Right ventricle myocardium inferior (tissue), 1 donor: ENCODE measurements at places on chromosomes 6 and 20. TPM values are rescaled to one million over a fixed set of nuclear protein-coding genes. Genes with fewer than 3 reads are reported as not detected.

DNA sequence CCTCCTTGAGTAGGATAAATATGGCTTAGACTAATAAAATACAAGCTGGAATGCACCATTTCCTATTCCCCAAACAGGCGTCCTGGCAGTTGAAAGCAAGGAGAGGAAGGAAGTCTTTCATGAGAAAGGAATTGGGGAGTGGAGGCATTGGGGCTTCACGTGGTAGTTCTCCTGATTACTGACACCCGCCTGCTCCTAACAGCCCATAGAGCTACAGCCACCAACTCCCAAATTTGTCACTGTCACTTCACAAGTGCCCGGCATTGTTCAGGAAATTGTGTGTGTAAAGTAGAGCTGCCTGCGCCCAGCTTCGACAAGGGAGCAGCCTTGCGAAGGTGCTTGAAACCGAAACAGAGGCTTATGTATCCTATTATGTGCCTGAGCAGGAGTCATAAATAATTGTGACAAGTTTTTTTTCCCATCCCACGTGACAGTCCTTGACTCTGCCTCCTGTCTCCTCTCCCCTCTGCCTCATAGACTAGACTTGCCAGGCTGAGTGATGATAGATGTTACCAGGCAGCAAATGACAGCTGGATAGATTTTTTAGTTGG lies 301.7 kb upstream of the ZFP64 start:
- DNase-seq, result no peak

DNA sequence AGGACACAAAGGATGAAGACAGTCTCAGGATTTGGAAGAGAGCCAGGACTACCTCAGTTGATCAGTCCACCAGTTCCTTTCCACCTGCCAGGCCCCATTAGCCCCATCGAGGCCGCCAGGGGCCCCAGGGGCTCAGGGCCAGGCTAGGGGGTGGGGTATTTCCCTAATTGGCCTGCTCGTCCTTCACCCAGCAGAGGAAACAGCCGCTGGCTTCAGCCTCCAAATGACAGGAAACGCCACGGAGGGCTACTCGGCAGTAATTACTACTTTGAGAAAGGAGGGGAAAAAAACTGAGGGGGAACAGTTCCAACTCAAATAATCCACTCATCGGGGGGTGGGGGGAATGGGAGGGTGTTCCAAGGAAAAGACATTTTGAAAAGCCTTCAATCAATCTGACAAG lies 42.7 kb downstream of the MAFB start:
- no peak for DNase-seq

GRCh38 chr20:53660947-53661381 lies 67.3 kb upstream of the ZNF217 start:
- no peak for DNase-seq

- no peak for DNase-seq
Observed at GRCh38 chr6:128064540-128064895, 163.7 kb upstream of the THEMIS start.

DNA sequence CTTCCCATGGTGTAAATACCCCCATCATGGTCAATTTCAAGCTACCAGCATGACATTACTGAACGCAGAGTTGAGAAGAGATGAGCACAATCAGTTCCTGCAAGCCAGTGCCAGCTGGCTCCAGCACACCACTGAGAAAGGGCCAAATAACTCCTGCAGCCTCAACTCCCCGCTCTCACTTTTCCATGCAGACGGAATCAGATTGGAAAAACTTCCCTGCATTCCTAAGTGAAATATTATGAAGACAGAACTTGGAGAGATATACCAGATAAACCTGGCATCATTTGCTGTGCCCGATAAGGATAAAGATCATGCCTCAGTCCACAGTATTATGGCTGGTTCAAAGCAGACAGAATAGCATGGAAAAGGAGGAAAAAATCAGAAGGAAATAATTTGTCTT lies 56.7 kb downstream of the FILIP1 start:
- DNase-seq, result peak; percentile 66

GRCh38 chr6:134512981-134513391 lies 195.1 kb upstream of the SGK1 start:
- DNase-seq, result peak; percentile 79

GRCh38 chr6:53246924-53247323 lies 98.3 kb upstream of the GCM1 start:
- no peak for DNase-seq

DNA sequence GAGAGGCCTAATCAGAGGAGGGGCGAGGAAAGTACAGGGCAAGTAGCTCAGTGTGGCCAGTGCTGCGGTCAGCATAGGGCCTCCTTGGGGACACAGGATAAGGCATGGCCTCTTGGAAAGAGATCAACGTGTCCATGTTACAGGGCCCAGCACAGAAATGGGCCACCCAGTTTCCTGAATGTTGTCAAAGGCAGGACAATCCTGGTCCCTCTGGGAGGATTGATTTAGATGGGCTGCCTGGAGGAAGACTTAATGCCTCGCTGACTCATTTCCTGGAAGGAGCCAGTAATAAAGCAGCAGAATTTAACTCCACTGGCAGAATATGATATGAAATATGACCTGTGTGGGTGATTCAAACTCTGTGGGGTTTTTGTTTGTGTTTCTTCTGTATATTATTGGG lies 16.6 kb downstream of the DDO start:
- no peak for DNase-seq

DNA sequence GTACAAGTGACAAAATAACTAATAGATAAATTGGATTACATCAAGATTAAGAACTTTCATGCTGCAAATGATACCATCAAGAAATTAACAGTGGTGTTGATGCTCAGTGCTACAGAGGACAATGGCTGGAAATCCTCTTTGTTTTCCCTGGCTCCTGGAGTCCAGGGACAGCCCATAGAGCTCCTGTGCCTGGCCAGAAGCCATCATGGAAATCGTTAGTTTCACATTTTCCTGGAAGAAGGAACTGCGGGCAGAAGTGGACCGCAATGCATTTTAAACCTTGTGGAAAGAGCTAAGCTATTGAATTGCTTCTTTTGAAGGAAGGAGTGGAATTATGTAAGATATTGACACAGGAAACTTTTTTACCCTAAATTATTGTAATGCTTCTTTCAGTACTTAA lies 276.0 kb downstream of the GJA1 start:
- no peak for DNase-seq

DNA sequence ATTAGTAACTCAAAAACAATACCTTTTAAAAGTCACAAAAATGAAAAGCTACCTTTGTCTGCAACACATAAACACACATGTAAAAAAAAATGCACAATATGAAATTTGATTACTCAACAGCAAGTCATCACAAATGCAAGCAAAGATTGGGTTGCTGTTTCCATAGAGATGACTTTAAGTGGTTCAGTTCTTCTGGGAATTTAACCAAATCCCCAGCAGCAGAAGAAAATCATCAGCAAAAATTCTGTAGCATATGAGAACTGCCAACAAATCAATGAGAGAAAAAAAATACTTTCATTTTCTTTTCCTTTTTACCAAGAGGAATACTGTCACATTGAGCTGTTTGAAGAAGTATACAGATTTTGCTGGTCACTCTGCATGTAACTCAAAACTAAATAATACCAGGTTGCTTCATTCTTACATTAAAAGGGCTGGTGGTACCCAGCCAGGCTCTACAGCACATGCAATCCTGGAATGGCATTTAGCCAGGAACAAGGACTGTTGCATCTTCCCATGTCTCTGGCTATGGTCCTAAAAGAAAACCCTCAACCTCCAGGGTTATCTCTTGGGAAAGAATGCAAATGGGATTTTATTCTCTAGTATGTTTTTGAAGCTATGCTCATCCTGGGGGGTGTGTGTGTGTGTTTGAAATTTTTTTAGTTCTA lies 158.3 kb downstream of the OPRM1 start:
- no peak for DNase-seq

- no peak for DNase-seq
Observed at GRCh38 chr6:291204-291696, 1.0 kb upstream of the DUSP22 start.

- DNase-seq, result no peak
Observed at GRCh38 chr20:12531626-12532025, 477.1 kb upstream of the SPTLC3 start.

DNA sequence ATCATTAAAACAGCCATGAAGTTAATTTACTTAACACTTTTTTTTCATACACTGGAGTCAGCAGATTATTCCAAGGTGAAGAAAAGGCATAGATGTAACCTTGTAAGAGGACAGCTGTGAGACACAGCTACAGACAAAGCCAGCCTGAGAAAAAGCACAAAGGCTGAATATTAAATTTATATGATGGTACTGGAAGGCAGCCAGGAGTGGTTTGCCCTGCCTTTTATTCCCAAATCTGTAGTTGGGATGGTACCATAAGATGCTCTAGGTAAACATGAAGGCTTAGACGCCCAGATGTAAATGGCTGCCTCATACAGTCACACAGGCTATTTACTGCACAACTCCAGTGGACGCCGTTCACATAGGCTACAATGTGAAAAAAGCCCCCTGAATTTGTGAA lies 42.1 kb upstream of the LOC128125822 start:
- DNase-seq, result no peak

DNA sequence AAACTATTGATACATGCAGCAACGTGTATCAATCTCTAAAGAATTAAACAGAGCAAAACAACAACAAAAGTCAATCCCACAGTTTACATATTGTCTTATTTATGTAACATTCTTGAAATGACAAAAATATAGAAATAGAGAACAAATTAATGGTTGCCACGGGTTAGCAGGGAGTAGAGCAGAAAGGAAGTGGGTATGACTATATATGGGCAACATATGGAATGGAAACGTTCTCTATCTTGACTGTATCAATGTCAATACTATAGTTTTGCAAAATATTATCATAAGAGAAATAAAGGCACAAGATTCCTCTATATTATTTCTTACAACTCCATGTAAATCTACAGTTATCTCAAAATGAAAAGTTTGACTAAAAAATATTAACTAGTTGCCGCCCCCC lies 12.8 kb downstream of the AK9 start:
- DNase-seq, result no peak

GRCh38 chr6:110271732-110272022 lies 86.5 kb downstream of the METTL24 start:
- DNase-seq, result no peak

GRCh38 chr6:52231406-52232127 lies 12.7 kb downstream of the IL17F start:
- DNase-seq, result no peak

- no peak for DNase-seq
Observed at GRCh38 chr6:50979171-50979525, 160.5 kb downstream of the TFAP2B start.

DNA sequence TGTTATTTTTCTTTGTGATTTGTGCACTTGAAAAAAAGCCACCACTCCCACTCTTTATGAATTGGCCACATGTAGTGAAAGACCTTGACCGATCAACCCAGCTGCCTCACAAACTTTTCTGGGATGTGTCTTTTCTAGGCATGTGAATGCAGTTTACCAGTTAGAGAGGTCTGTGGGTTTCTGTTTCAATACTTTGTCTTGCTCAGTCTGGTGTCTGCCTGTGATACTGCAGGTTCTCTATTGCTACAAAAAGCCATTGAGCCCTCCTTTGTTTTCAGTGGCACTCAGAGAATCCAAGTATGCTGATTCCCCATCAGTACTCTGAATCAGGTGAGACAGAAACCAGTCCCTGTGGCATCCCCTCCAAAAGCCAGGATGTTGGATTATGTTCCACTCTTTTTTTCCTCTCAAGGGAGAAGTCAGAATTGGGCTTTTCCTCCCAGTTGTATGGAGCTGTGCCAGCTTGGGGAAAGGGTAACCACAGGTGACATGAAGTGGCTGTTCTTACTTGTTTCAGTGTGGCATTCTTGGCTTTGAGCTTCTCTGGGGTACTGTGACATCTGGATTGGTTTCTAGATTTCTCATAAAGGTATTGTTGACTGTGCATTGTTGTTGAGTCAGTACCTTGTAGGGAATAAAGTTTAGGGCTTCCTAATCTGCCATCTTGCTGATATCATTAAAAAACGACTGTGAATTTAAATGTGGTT lies 26.3 kb upstream of the ZFP64 start:
- no peak for DNase-seq

DNA sequence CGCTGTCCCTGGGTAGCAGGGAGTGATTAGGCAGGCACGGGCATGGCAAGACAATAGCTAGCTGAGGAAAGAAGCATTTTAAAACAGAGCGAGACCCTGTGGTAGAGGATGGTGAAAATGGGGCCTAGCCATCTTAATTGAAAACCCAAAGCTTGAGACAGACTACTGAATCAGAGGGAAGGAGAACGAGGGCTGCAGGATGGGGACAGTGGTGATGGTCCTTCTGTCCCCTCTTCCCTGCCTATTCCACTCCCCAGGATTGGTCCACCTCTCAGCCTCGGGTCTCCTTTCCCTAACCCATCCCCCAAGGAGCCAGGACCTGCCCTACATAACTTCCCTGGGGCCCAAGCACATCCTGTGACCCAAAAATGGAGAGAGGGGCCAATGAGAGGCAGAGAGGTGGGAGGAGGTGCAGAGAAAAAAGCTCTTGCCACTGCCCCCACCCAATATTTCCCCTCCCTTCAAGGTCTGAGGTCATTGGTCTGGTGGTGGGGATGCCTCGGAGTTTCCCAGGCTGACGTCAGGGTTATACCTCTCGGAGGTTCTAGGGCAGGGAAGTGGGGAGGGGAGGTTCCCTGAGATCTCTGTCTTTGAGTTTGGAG lies 884 bp upstream of the CUTA start:
- DNase-seq, result no peak

DNA sequence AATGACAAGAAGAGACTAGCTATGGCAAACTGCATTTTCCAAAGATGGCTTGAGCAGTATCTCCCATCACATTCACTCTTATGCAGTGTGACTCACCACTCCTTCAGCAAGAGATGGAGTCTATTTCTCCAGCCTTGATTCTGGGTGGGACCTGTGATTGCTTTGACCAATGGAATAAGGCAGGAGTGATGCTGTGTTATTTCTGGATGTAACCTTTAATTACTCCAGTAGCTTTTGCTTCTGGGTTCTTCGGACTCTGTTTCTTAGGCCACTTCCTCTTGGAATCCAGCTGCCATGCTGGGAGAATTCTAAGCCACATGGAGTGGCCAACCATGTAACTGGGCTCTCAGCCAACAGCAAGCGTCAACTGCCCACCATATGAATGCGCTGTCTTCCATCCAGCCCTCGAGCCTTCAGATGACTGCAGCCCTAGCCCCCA lies 50.7 kb downstream of the TGM2 start:
- DNase-seq, result no peak

- no peak for DNase-seq
Observed at GRCh38 chr6:111837641-111838500, 35.4 kb downstream of the FYN start.

The RHAG gene
- total RNA-seq, result 0.76 TPM

The TRIM31 gene
- not detected for total RNA-seq

The CD109 gene
- 7.3 TPM for total RNA-seq

The ZKSCAN3 gene
- total RNA-seq, result 4.0 TPM

The MTG2 gene
- total RNA-seq, result 21.6 TPM

The SLC52A3 gene
- total RNA-seq, result 2.7 TPM

The PGC gene
- total RNA-seq, result not detected

The MRPL14 gene
- total RNA-seq, result 41.7 TPM

The LY6G6F gene
- total RNA-seq, result not detected

The MDN1 gene
- total RNA-seq, result 23.4 TPM
